Activated CD8-positive, alpha-beta memory T cell treated with anti-CD3 and anti-CD28 coated beads for 48 hours (primary cell): ENCODE measurements at places on chromosomes 16 and 17.
A peak's percentile ranks its signal among the peaks of the same experiment; 100 is the strongest.

GRCh38 chr17:2977157-2977556, 86.2 kb downstream of the OR1D5 start:
- DNase-seq = no peak

DNA sequence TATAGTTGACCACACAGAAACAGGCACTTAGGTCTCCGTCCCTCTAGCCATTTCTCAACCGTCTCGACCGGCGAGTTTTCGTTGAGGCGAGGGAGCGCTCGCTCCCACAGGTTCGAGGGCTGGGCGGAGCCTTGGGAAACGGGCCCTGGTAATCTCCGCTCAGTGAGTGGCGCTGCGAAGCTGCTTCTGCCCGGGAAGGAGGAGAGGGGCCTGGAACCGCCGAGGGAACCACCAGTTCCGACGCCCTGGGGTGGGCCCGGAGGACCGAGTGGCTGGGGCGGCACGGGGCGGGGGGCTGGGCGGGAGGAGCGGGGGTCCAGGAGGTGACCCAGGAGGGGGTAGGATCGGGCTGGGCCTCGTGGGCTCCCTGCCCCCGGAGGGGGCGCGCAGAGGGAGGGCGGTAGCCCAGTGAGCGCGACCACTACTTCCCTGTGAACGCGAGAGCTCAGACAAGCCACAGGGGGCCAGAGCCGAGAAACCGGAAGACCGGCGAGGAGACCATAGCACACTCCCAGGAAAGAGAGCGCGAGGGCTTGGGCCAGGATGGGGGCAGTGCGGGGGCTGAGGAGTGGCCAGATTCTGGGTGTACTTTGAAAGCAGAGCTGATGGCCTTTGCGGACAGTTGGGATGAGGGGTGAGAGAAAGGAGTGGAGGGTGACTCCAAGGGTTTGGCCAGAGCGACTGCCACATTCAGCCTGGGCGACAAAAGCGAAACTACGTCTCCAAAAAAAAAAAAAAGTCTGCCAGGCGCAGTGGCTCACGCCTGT, 29.9 kb upstream of the ARL4D start:
- DNase-seq = peak; percentile 49

DNA sequence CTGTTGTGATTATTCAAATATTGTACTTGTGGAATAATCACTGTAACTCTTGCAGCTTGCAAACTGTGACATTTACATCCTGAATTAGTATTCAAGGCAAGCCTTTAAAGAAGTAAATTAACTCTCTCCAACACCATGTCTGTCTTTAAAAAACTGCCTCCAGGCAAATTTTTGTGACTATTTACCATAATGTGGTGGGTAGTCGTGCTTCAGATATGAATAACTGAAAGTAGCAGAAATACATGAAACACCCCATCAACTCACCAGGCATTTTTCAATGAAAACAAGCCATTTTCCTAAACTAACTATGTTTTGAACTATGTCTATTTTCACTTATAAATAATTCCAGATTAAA, 217.4 kb upstream of the PSMD7 start:
- no peak for DNase-seq

DNA sequence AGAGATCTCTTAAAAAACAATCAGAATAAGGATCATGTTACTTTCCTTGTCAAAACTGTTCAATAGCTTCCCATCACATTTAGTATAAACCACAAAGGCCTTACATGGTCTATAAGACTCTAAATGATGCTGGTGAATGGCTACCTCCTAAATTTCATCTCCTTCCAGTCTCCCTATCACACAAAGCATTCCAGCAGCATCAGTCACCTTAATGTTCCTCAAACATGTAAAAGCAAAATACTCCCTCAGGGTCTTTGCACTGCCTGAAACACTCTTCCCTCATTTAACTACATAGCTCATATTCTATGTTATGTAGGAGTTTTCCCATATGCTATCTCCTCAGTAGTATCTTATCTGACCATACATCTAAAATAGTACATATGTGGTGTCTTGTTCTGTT, 53.5 kb upstream of the INTS2 start:
- DNase-seq = no peak

DNA sequence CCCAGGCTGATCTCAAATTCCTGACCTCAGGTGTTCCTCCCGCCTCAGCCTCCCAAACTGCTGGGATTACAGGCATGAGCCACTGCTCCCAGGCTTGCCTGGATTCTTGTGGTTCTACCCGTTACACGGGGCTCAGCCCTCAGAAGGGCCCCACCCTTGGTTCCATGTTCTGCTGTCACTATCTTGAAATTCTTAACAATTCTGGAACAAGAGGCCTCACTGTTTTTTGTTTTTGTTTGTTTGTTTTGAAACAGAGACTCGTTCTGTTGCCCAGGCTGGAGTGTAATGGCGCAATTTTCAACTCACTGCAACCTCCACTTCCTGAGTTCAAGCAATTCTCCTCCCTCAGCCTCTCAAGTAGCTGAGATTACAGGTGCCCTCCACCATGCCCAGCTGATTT, 96.6 kb downstream of the CACNG3 start:
- no peak for DNase-seq
